ENCODE measurements at places on chromosomes 2 and 18.

DNA sequence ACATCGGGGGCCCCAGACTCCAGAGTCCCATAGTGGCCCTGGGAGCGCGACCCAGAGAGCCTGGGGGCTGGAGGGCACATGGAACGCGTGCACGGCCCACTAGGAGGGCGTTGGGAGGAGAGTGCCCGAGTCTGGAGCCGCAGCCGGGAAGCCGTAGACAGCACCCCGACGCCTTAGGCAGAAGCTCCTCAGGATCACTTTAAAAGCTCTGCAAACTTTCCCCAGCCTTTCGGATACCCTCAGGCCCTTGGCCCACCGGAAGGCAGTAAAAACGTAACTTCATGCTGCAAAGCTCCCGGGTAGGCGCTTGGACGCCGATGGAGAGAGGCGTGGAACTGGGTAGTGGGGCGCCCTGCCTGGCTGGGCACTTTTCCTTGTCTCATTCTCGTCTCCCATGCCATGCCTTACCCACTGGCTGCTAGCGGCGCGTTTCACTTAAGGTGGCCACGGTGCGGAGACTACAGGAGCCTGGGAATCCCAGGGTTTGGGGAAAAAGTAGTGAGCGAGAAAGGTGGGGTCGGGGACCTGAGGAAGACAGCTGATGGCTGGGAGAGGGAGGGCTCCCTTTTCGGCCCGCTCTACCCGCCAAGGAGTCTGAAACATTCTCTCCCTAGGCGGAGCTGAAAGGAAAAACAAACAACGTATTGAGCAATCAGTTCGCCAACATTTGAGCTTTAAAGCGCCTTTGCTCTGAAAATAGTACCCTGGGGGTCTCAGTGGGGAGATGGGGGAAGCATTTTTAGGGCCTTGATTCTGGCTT is 141.8 kb downstream of the MEIS1 start:
- no peak for DNase-seq

GRCh38 chr2:43486603-43487002 is 109.2 kb downstream of the THADA start:
- DNase-seq: no peak

DNA sequence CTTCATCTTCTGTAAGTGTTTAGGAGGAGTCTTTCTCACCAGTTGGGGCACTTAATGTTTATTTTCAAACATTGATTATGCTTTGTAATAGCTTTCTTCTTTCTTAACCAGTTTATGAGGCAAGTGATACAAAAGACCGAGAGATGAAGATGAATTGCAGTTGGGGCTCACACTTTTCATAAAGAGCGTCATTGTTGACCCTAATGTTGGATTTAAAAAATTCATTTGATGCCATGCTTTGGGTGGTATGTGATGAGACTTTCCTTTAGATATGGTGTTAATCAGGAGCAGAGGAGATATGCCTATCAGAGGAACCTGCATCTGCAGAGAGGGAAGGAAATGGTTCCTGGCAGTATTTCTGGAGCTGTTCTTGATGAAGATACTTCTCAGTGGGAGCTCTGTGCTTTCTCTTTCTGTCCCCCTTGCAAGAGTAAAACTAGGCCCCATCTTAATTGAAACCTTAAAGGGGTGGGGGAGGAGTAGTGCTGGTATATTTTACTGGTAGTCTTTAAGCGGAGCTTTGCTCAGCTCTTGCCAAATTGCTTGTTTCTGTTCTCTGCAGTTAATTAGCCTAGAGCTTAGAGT is 2.3 kb downstream of the EML4 start:
- no peak for DNase-seq

- no peak for DNase-seq
Observed at GRCh38 chr2:166032361-166032760, 78.8 kb upstream of the TTC21B start.

- no peak for DNase-seq
Observed at GRCh38 chr18:3583873-3584247, 133.9 kb downstream of the TGIF1 start.

DNA sequence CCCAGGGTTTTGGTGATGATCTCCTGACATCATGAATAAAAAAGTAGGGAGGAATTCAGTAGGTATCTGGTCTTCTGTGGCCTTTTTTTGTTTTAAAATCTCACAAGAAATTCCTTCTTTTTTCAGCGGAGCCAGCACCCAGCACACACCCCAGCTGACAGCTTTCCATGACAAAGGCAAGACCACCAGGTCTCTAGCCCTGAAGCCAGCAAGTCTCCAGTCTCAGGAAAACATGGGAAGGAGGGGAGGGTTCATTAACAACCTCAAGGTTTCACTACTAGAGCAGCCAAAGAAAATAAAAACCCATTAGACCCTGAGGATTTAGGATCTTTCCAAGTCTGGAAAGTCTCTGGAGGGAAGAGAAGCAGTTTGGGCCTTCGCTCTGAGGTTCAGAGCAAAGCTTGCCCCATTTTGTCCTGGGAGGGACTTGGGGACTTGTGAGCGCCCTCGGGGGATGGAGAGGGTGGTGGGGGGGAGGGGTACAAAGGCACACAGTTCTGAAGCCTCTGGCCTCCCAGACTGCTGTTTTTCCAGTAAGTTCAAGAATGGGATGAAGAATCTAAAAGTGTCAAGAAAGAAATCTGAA is 9.0 kb downstream of the FOXI3 start:
- DNase-seq: no peak

DNA sequence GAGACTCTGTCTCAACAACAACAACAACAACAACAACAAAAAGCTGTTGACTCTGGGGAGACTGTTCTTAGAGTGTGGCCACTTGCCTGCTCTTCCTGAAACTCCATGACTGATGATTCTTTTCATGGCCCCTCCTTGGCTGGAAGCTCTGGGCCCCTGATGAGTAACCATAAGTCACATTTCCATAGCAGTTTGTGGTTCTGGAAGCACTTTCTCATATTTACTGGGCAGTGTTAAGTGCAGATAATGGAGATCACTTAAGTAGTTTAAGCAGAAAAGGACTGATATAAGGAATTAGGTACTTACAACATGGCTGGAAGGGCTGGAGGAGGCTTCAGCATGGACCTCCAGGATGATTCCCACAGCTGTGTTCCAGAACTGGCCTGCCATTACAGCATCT is 147.3 kb upstream of the DLX2 start:
- DNase-seq: no peak

DNA sequence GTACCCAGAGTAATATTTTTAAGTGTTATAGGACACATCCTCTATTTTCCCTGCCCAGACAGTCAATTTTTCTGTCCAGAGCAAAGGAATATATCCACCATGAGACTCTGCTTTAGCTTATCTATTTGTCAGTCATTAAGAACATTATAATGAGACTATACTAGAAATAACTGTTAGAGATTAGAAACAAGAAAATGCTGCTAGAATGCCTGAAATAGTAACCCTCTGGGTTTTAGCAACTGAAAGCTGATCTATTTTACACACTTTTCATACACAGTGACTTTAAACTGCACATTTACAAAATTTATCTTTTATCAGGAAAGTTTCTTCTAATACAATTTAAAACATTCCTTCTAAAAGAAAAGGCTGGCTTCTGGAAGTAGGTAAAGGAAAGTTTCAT is 39.6 kb downstream of the MBD2 start:
- DNase-seq: no peak

DNA sequence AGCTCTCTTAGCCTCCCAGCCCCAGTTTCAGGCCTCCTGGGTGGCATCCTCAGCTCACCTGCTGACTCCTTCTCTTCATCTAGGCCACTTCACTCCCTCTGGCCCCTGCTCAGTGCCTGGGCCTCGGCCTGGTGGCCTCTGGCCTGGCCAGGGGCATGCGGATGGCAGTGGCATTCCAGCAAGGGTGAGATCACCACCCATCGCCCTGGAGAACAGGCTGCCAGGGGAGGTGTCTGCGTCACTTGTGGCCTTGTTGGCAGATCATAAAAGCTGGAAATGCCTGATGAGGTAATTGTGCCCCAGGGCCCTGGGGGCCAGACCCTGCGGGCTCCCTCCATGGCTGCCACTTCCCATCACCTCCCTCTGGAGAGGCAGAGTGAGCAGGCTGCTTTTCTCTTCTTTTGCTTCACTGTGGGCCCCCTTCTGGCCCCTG is 72.5 kb upstream of the SMAD2 start:
- DNase-seq: no peak

DNA sequence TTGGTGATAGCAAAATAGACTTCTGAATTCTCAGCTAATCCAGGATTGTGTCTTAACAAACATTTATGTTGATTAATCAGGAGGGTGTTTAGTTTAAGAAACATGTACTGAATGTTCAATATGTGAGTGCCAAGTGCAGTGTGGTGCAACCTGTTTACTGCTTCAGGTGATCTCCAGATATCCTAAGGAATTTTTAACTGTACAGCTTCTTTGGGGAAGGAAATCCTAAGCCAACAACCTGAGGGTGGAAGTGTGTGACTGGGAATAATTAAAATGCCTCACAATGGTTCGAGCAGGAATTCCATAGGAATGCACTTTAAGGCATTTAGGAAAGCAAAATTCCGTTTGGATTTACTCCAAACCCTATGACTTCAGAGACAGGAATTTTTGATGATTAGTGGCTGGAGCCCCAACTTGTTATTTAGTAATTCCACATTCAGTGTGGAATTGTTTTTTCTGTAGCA is 16.4 kb downstream of the CRIM1 start:
- DNase-seq: no peak

DNA sequence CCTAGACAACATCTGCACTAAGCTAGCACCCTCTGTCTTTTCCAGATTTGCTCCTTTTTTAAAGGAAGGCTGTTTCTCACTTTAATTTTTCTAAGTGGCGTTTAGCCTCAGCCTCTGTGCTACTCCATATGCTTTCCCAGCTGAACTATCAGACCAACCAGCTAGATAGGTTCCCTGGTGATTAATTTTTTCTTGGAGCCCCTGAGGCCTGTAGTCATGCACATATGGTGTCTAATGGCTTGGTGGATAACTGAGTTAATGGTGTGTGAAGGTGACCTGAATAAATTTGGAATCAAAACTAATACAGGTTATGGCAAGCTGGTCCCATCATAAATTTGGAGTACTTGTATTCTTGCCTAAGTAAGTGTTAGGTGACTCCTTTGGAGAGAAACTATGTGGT is 135.5 kb downstream of the MGAT5 start:
- DNase-seq: no peak

- DNase-seq: no peak
Observed at GRCh38 chr2:134578316-134578715, 140.5 kb downstream of the TMEM163 start.

DNA sequence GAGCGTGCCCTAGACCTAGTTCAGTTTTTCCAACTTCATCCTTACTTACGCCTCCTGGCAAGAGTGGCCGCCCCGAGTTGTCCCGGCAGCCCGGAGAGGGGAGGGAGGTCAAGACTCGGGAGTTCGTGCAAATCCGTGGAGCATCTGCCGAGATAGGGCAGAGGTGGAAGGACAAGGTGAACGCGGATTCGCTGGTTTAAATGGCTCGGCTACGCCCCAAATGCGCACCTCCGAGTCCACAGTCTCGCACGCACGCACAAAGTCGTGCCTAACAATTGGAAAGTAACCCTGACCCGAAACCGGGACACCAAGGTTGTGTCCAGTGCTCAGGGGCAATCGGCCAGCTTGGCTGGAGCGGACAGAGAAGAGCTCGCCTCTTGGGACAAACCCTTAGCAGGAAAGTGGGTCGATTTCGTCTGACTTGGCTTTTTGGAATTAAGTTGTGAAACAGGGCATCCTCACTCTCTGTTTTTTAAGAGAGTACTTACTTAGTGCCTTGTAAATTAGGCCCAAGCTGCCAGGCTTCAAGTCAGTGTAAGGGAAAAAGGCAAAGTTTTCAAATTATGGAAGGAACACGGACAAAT is 726 bp upstream of the SS18 start:
- DNase-seq: peak; percentile 51

- no peak for DNase-seq
Observed at GRCh38 chr2:222301053-222301795, 2.4 kb upstream of the PAX3 start.

GRCh38 chr2:127525691-127526131 is 578 bp downstream of the IWS1 start:
- DNase-seq: no peak

DNA sequence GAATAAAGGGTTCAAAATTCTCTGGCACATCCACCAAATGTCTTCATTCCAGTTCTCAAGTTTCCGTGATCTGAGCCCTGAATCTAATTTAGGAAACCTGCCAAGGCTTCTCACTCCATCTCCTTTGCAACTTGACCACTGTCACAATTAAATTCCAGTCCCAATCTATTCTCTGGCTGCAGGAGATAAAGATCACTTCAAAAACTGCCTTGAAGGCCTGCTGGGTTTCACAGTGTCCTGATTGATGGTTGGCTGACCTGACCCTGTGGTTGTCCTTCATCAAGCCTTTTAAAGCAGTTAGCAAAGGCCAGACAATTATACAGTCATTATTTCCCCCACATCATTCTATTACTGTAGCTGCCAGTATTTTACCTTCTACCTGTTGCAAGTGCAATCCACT is 60.3 kb upstream of the DNAJC10 start:
- no peak for DNase-seq

DNA sequence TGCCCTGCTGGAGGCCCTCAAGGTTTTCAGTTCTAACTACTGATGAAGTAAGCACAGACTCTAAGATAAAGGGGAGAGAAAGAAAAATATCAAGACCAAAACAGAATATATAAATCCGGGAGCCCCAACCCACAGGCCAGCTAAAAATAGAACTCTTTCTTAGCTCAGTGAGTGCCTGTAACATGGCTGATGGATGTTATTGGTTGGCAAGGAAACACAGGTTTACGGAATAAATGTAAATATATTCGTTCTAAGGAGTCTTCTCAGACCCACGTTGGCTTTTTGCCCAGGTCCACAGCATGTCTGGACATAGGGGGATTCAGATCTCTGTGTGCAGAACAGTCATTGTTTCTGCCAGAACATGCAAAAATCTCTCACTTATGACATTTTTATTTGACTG is 139.0 kb upstream of the SERPINE2 start:
- DNase-seq: no peak

DNA sequence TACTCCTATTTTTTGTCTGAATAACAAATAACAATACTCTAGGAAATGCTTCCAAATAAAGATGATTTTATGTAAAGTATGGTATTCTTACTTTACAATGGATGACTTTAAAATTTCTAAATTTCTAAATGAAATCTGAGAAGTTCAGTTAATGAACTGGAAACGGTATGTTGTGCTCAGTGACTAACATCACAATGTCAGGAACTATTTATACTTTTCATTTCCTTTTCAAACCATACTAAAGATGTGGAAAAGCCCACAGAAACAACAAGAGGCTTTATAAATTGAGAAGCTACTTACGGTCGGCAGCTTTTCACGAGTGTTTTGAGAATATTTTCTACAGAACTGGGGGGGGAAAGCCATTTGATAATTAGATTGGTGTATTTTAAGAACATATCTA is 31.1 kb downstream of the PSME4 start:
- DNase-seq: no peak

DNA sequence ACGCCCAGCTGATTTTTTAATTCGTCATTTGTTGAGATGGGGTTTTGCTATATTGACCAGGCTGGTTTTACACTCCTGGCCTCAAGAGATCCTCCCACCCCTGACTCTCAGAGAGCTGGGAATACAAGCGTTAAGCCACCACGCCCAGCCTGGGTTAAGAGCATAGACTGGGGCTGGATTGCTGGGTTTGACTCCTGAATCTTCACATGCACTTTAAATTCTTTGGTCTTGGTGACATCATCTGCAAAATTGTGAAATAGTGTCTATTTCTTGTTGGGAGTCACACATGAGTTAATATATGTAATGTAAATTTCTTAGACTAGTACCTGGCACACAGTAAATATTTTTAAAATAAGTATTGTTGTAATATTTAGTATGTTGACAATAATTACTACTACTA is 257.4 kb downstream of the DOK6 start:
- DNase-seq: no peak
